ENCODE measurements at places on chromosomes 12 and 14. TPM values are rescaled to one million over a fixed set of nuclear protein-coding genes. Genes with fewer than 3 reads are reported as not detected.

Gene SDR9C7
- total RNA-seq = 0.26 TPM

Gene ACVR1B
- total RNA-seq = 36.1 TPM

Gene CLEC14A
- total RNA-seq = 0.62 TPM

Gene A2M
- 84.9 TPM for total RNA-seq

Gene RHOJ
- total RNA-seq = 0.17 TPM

Gene PNP
- total RNA-seq = 66.3 TPM

Gene SPX
- total RNA-seq = 0.87 TPM

- DNase-seq = no peak
Measured at GRCh38 chr12:96988919-96989318, 81.9 kb downstream of the NEDD1 start.

DNA sequence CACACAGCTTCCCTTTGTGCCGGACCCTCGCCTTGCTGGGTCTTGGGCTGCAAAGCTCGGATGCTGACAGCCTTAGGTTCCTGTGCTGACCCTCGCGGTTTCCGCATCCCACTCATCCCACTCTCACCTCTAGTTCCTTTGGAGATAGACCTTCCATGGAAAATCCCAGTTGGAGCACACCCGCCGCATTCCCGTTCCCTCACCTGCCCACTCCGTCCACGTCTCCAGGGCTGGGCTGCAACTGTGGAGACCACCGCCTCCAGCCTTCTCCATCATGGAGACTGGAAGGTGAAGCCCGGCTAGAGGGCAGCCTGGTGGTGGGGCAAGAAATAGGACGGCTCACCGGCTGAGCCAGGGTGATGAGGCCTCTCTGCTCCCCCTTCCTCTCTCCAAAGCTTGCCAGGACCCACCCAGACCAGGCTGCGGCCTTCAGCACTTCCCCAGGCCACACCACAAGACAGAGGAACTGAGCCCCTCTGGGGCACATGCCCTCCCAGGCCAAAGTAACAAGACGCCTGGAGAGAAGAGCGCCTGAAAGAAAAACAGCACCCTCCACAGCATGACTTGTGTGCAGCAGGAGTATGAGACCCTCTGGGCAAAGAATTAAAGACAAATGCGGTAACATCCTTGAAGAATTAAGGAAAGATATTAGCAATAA lies 15.0 kb downstream of the TMEM121 start:
- no peak for DNase-seq

GRCh38 chr12:92759634-92760268 lies 57.0 kb downstream of the PLEKHG7 start:
- no peak for DNase-seq

GRCh38 chr12:108516511-108517275 lies 1.6 kb downstream of the FICD start:
- DNase-seq = no peak

- DNase-seq = no peak
Measured at GRCh38 chr14:104470588-104470987, 109.0 kb upstream of the C14orf180 start.

GRCh38 chr12:123399255-123399617 lies 15.3 kb downstream of the KMT5A start:
- DNase-seq = no peak

GRCh38 chr12:129776977-129777667 lies 126.7 kb downstream of the TMEM132D start:
- no peak for DNase-seq

DNA sequence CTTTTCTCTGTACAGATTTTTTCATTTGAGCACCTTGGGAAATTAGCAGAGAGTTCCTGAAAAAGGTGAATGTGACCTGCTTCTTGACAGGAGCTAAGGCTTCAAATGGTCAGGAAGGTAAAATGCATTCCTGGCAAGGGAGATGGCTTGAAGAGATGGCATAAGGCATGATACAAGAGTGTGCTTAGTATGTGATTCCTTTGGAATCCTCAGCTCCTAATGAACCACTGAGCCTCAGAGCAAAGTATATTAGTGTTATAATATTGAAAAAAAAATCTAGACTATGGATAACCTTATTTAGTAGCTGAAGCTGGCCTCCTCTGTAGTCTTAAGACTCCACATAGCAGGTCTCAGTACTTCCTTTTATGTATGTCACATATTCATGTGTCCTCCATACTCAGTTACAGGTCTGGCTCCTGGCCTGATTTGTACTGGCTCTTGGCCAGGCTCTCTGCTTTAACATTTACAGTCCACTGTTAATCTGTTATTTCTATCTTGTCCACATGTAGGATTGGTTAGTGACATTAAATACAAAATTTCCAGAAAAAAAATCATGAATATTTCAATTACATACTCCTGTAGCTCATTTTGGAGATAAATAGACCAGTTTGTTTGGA lies 17.9 kb downstream of the TOGARAM1 start:
- DNase-seq = no peak

GRCh38 chr14:33539918-33540357 lies 410.9 kb downstream of the EGLN3 start:
- DNase-seq = no peak

GRCh38 chr12:19922717-19923116 lies 445.6 kb upstream of the PDE3A start:
- DNase-seq = no peak

DNA sequence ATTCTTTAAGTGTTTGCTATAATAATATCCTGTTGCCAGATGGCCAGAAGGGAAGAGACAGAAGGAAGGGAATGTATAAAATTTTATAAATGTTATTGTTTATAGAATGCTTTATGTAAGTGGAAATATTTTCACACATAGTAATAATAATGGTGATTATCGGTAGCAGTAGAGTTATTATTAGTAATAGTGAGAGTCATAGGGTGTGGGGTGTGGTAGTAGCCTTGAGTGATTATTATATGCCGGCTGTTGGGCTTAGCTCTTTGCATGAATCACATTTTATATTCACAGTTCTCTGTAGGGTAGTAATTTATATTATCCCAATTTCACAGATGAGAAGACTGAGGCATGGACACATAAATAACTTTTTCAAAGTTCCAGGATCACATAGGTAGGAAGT lies 391.4 kb downstream of the C12orf75 start:
- no peak for DNase-seq

GRCh38 chr12:22048351-22049041 lies 2.5 kb downstream of the CMAS start:
- DNase-seq = no peak

GRCh38 chr12:119850330-119850729 lies 26.8 kb downstream of the CIT start:
- no peak for DNase-seq

- no peak for DNase-seq
Measured at GRCh38 chr12:49091836-49092085, 2.8 kb downstream of the DHH start.

DNA sequence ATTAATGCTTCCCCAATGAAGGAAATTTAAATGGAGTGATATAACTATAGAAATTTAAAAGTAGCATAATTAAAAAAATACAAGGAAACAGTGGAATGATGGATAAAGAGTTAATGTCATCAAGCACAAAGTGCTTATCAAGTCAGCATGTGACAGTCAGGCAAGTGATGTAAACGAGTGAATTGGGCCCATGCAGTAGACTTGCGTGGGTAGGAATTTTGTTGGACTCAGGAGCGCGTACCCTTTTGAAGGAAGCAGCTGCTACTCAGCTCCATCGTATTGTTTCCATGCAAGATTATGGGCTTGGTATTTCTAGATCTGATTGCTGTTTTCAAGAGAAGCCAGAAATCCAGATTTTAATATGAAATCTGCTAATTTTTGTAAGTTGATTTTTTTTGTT lies 4.4 kb upstream of the DYRK4 start:
- DNase-seq = no peak

GRCh38 chr12:124720681-124721500 lies 142.8 kb downstream of the SCARB1 start:
- DNase-seq = no peak

GRCh38 chr12:39638178-39638577 lies 18.6 kb upstream of the ABCD2 start:
- no peak for DNase-seq

DNA sequence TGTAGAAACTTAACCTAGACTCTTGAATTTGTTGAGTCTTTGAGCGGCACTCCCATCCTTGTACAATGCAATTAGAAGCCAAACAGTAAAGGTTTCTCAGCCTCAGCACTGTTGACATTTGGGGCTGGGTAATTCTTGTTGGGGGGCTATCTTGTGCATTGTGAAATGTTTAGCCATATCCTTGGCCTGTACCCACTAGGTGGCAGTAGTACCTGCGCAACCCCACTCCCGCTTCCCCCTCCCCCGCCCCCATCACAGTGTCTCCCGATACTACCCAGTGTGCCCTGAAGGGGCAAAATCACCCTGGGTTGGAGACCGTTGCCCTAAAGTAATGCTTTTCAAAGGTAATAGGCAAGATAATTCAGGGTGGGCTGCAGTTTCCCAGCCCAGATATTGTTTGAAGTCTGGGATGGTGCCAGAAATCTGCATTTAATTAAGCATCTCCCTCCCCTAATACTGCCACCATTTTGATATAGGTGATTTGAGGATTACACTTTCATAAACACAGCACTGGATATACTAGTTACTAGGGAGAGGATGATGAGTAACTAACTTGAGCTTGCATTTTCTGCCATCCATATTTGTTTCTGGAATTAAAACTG lies 1.8 kb downstream of the COX6A1 start:
- peak; percentile 77 for DNase-seq
